SW480 (cell line): ENCODE measurements at places on chromosomes 16 and 17.

GRCh38 chr16:87895641-87896141, 26.4 kb upstream of the SLC7A5 start:
- DNase-seq = no peak

DNA sequence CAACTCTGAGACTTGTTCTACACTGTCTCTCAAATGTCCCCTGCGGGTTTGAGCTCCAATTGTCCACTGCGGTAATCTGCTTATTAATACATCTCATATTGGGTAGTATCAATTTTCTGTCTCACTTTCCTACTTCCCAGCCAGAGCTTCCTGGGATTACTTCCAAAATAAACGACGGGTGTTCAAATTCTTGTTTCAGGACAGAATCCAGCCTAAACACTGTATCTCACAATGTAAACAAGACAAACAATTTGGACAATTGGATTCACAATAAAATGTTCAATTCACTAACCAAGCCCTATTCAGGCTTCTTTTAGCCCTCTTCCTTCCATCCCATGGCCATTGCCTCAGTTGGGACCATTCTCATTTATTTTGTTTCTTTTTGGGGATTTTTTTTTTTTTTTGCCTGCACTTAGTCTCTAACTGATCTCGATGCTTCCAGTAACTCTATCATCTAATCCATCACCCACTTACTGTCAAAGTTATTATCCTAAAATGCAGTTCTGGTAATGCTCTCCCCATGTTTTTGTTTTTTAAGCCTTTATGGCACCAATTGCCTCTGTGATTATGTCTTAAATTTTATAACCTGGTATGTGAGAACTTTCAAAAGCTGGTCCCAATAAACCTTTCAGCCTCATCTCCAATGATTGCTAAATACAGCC, 2.0 kb upstream of the VAT1L start:
- DNase-seq = no peak

DNA sequence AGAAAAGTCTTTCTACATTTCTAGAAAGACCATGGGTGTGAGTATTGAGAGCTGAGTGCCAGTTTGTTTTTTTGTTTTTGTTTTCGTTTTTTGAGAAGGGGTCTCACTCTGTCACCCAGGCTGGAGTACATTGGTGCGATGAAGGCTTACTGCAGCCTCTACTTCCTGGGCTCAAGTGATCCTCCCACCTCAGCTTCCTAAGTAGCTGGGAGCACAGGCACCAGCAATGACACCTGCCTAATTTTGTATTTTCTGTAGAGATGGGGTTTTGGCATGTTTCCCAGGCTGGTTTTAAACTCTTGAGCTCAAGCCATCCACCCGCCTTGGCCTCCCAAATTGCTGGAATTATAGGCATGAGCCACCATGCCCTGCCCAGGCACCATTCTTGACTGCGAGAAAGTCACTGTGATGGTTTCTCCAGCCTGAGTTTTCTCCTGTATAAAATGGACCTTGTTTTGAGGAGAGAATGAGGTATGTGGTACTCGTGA, 673.8 kb downstream of the MAF start:
- DNase-seq = no peak

GRCh38 chr17:964876-965275, 14.7 kb downstream of the NXN start:
- DNase-seq = no peak

GRCh38 chr16:66934138-66934838, at the start of gene CIAO2B:
CIAO2B (minus strand) TSS chr16:66934402; CDS start chr16:66934364, 38 bp downstream.
- DNase-seq = peak; percentile 70

- no peak for DNase-seq
Measured at GRCh38 chr16:88956546-88957432, 20.2 kb downstream of the CBFA2T3 start.

DNA sequence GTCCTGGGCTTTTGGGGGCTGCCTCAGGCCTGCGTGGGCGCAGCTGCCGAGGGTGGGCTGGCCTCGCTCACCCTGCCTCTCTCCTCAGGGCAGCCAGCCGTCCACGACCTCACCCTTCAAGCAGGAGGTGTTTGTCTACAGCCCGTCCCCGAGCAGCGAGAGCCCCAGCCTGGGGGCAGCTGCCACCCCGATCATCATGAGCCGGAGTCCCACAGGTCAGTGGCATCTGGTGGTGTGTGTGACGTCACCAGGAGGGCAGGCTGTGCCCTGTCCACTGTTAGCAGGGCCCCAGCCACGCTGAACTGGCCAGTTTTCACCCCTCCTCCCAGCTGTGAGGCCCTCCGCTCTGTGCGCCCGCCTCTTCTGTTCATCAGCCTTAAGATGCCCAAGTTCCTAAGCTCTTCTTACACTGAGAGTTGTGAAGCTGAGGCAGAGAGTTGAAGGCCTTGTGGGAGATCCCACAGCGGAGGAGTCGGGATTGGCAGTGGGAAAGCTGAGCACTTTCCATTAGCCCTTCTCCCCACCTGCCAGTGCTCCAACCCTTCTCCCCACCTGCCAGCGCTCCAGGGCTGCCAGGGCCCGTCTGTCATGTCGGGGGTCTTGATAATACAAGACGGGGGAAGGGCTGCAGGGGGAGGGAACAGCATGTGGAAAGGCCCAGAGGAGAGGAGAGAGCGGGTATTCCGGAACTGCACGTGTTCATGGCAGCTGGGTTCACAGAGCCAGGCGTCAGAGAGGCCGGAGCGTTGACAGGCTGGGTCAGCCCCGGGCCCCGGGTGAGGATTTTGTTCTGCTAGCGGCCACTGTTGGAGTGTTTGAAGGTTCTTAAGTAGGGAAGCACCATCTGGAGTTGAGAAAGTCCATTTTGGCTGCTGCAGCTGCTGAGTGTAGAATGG, 36.3 kb downstream of the OR1D5 start:
- DNase-seq = no peak

DNA sequence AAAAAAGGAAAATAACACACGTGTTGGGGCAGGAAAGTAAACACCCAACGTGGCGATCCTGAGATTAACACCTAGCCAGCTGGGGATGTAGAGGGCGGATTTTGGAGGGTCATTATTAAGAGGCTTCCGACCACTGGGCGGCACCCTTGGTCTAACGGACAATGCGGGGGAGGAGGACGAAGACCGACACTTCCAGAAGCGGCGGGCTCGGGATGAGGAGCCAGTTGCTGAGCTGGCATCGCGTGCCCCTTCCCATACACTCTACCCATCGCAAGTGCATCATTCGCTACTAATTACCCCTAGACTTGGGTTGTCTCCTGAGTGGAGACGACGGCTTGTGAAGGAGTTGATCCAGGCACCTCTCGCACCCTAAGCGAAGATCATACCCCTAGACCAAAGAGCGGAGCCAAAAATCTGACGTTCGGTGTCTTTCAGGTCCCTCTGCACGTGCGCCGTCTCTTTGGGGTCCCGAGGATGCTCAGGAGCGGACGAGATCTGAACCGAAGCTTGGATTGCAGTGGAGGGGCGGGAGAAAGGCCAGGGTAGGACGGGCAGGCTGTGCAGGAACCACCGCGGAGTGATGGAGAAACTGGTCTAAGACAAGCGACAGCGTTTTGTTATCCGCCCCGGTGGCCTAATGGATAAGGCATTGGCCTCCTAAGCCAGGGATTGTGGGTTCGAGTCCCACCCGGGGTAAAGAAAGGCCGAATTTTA, 17.6 kb downstream of the ZNF213 start:
- DNase-seq = peak; percentile 90

- DNase-seq = no peak
Measured at GRCh38 chr16:24988129-24988518, 27.0 kb downstream of the ARHGAP17 start.

GRCh38 chr16:20401475-20402016, 3.0 kb downstream of the PDILT start:
- no peak for DNase-seq

DNA sequence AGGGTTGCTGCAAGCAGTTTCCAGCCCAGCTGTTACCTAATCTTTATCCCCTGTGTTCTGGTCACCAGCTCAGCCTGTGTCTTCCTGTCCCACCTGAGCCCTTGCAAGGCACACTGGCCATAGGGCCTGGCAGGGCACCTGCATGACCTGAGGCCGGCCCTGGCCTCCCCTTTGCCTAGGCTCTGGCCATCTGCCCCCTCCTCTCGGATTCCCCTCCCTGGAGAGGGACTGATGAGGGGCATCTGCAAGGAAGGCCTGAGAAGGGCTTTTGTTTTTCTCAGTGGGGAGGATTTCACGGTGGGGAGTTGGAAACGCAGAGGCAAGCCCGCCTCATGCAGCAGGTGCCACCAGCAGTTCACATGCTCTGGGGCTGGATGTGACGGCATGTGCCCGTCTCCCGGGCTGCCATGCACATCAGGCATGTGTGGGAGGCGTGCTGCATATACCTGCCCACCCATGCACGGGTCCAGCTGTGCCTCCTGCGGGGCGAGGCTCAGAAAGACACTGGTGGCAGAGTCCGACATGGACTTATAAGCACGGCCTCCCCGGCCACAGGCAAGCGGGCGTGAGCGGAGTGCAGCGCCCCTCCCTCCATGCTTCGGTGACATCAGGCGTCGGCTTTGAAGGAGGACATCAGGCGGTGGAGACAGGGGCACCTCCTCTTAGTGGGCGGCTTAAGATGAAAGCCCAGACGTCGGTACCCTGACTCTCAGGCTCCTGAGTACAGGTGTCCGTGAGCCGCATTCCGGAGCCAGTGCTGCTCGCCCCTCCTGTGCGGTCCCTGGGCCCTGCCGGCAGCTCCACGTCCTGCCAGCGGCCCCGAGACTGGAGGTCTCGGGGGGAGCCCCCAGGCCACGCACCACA, 16.5 kb downstream of the ASPSCR1 start:
- no peak for DNase-seq

GRCh38 chr16:14369734-14370598, 260.1 kb downstream of the PARN start:
- no peak for DNase-seq

DNA sequence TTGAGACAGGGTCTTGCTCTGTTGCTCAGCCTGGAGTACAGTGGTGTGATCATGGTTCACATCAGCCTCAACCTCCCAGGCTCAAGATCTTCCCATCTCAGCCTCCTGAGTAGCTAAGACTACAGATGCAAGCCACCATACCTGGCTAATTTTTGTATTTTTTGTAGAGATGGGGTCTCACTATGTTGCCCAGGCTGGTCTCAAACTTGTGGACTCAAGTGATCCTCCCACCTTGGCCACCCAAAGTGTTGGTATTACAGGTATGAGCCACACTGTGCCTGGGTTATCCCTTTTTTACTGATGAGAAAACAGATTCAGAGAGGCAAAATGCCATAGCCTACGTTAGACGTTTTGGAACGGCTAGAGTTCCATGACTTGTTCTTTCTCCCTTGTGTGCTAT, 30.1 kb downstream of the SNX29 start:
- no peak for DNase-seq

- DNase-seq = peak; percentile 66
Measured at GRCh38 chr17:81200695-81201580, 21.8 kb downstream of the CEP131 start.

GRCh38 chr17:65584604-65585521, 23.4 kb upstream of the AXIN2 start:
- DNase-seq = peak; percentile 54

DNA sequence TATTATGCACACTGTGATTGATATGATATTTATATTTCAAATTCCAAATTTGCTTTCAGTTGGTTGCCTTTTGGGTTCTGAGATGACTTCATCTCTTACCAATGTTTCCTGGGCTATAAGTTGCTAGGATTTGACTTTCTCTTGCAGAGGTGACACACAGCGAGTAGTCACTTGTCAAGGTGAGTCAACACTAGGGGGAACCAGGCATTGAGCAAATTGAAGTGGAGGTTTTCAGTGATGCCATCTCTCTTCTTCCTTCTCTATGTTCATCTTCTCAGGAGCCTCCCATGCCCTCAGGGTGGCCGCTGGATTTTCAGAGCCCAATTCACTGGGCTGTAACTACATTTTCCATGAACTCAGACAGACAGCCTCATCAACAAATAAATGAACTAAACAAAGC, 6.0 kb upstream of the CPD start:
- peak; percentile 36 for DNase-seq

- no peak for DNase-seq
Measured at GRCh38 chr17:46884552-46884951, 33.2 kb downstream of the WNT9B start.

DNA sequence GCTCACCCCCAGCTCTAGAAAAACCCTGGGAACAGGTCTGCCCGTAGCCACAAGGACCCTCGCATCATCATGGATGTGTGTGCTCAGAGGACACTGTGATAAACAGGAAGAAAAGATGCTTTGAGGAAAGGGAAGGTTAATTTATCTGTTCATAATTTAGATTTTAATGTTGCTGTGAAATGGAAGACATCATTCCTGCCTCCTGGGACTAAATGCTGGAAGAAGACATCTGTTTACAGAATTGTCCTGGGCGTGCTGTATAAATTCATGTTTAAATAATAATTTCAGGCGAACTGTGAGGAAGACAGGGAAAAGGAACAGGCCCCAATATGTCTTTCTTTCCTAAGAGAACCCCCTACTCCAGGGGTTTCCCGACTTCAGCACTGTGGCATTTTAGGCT, 112.6 kb downstream of the SHISA6 start:
- DNase-seq = no peak

GRCh38 chr17:80793851-80794267, 197.8 kb upstream of the CHMP6 start:
- no peak for DNase-seq

- no peak for DNase-seq
Measured at GRCh38 chr17:77704048-77704815, 254.3 kb upstream of the TNRC6C start.

GRCh38 chr16:65754820-65755691, 611.4 kb upstream of the CDH5 start:
- no peak for DNase-seq

DNA sequence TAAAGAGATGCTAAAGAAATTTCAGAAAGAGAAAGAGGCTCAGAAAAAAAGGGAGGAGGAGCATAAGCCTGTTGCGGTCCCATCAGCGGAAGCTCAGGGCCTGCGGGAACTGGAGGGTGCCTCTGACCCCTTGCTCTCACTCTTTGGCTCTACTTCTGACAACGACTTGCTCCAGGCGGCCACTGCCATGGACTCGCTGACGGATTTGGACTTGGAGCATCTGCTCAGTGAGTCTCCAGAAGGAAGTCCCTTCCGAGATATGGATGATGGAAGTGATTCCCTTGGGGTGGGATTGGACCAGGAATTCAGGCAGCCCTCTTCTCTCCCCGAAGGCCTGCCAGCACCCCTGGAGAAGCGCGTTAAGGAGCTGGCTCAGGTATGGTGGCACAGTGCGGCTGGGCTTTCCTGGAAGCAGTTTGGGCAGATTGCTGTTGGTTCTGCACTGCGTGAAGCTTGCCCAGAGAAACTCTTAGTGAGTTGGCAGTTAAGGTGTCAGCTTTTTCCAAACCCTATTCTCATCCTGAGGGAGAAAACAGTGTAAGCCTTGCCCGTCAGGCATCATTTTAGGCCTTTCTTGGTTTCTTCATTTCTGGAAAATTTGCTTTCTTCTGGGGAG, 13.6 kb downstream of the UBN1 start:
- DNase-seq = no peak

GRCh38 chr17:83190601-83191387, 111.4 kb downstream of the METRNL start:
- no peak for DNase-seq

DNA sequence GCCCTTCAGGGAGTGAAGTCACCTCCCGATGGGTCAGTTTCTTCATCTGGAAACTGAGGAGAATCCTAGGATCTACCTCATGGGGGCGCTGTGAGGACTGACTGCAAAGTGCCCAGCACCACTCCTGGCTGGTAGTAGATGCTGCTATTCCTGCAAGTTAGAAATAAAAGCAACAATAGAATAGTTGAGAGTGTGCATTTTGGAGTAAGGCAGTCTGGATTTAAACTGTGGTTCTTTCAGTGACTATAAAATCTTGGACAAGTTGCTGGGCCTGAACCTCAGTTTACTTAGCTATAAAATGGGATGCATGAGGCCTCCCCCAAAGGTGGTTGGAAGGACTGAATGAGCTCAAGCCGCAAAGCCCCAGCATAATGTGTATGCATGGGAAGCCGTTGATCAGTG, 70.6 kb downstream of the CYB5B start:
- no peak for DNase-seq
